ENCODE measurements at places on chromosomes 16 and 17.

- DNase-seq = no peak
Measured at GRCh38 chr17:11216976-11217375, 24.0 kb upstream of the SHISA6 start.

DNA sequence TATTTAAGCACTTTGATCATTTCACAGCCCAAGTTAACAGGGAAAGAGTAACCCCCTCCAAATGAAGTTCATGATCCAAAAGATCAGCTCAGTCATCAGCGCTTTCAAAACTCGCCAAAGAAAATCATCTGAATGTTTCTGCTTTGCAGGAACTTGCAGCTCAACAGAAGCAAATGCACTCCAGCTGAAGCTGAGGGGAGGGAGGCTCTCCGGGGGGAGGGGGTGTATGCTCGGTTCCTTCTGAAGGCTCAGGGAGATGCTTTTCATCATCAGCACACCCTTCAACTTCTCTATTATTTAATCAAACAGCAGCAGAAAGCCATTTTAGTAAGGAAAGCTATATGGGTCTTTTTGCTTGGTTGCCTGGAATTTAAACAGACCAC, 24.4 kb upstream of the ERN1 start:
- no peak for DNase-seq

DNA sequence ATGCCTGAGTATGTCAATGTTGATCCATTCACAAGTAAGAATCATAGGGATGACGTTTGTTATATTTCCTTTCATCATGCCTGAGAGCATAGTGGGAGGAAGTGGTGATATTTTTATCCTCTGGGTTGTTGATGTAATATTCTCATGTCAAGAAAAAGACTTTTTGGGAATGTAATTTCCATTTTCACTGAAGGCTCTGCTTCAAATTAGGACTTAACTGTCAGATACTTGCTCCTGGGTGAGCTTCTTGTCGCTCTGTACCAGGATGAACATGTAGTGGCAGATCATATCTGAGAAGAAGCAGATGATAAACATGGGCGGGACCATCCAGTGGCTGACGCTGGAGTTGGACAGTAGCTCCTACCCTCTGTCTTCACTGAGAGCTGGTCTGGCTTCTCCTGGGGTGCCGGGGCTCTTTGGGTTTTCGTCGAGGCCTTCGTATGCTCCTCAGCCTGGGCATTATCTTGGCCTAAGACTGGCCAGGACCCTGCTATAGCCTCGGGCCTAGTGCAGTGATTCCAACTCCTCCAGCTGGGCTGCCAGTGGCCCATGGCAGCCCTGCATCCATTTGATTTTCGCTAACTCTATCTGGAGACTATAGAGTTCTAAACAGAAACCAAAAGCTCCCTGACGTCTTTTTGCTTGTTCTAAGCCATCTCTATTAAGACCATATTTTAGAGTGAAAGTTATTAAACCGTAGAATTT, 19.7 kb downstream of the CYB5B start:
- DNase-seq = peak; percentile 26

DNA sequence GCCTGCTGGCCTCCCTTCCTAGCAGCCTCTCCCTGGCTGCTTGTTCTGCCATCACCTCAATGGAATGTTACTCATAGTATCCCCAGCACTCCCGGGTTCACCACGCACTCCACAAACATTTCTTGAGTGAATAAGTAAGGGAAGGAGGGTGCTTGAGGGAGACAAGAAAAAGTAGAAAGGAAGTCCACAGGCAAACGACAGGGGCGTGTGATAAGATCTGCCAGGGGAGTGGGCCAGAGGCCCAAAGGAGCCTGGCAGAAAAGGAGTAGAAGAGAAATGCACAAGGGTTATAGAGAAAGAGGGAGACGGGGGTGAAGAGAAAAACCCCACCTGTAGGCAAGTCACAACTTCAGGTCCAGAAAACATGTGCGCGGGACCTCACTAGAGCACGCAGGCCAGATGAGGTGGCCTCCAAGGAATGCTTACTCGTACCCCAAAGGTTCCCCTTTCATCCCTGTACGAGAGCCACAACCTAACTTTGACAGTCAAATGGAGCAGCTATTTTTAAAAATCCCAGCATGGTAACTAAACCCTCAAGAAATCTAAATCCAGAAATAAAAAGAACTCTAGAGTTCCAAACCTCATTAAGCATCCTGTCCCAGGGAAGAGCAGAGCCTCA, 6.6 kb downstream of the ZDHHC7 start:
- DNase-seq = no peak

DNA sequence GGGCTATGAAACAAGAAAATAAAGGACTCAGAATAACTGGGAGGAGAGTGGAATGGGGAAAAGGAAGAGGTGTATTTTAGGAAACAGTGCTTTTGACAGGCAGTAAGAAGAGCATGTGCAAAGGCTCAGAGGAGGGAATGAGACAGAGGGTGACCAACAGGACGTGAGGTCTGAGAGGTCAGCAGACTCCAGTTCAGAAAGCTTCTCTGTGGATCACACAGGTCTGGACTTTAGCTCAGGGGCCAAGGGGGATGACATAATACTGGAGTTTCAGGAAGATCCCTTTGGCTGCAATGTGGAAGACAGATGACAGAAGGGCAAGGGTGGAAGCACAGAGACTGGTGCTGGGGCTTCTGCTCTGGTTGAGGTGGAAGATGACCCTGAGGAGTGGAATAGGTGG, 489.9 kb upstream of the CDH5 start:
- DNase-seq = no peak

- DNase-seq = no peak
Measured at GRCh38 chr16:1028056-1028455, 44.5 kb upstream of the SSTR5 start.

GRCh38 chr17:19415311-19415710, 4.3 kb downstream of the RNF112 start:
- no peak for DNase-seq

Data from GM06990 (cell line).